ENCODE measurements at places on chromosomes 11 and 22.

DNA sequence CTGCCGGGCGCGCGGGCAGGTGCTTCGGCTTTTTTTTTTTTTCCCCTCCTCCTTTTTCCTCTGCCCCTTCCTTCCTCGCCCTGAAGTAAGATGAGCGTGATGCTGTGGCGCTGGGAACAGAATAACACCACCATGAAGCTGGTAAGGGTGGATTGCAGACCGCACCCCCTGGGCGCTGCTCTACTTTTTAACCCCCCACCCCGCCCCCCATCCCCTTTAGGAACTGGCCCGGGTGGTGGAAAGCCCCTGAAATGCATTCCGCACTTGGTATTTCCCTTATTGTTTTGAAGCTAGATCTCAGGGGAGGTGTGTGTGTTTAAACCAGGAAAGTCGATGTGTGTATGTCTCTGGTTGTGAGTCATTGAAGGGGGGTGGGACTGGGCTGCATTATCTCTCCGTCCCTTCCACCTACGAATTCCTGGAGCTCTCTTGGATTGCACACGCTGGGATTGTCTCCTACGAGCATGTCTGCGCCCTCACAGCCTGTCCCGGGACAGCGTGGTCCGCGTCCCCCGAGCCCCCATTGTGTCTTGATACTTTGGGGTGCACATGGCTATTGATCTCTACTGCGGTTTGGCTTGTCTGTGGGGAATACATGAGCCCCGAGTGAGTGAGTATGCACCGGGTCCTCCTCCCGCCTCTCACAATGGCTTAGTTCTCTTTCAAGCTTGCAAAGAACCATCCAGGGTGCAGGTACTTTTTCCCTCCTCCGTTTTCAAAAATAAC is 64.9 kb downstream of the NAV2 start:
- DNase-seq = no peak

DNA sequence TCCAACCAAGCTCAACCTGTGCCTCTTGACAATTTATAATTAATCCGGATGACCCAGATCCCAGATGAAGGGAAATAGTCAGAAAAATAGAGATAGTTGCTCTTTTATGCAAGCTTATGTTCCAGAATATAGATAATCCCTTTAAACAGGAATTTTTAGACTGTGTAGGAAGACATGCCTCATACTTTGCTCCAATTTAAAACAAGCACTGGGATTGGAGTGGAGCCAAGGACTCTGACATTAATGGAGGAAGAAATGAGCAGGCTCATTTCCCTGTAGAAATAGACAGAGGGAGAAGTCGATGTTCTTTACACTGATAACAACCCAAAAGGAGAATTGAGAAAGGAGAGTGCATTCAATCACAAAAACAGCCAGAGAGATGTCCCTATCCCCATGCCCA is 70.1 kb upstream of the LRRC55 start:
- DNase-seq = no peak

- DNase-seq = no peak
Measured at GRCh38 chr11:37313266-37313665, 715.2 kb upstream of the RAG2 start.

DNA sequence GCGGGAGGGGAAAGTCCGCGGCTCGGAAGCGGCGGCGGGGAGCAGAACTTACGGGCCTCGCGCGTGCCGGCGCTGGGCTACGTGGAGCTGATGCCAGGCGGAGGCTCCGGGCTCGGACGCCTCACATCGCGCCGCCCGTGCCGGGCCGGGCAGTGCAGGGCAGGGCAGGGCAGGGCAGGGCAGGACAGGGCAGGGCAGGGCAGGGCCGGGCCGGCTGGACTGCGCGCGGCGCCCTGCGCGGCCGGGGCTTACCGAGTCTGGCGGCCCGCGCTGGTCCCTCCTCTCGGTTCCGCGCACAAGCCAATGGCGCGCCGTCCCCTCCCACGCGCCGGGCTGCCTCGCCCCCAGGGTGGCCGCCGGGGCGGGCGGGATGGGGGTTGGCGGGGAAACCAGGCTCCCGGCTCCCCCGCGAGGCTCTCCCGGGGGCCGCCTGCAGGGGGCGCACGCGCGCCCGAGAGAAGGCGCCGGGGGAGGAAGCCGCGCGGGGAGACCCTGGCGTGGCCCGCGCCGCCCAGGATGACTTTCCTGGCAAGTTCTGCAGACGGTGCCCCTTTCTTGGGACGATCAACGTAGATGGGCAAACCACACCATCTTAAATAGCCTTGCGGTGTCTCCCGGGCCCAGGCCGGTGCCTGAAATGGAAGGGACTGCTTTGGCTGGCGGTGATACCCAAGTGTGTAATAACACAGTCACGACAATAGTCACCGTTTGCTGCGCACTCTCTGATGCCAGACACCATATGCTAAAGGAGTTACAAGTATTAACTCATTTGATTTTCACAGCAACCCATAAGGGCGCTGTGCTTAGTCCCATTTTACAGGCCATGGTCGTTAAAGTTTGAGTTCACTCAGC is at the start of gene TP53I11:
TP53I11 (minus strand) TSS at position 259 of the 852 bp plus-strand sequence. CDS start 12,548 bp downstream, outside the sequence.
- DNase-seq = no peak

GRCh38 chr11:10638316-10638925 is 55.1 kb downstream of the IRAG1 start:
- DNase-seq = no peak

GRCh38 chr11:67504005-67504949 is 886 bp downstream of the PITPNM1 start:
- no peak for DNase-seq

DNA sequence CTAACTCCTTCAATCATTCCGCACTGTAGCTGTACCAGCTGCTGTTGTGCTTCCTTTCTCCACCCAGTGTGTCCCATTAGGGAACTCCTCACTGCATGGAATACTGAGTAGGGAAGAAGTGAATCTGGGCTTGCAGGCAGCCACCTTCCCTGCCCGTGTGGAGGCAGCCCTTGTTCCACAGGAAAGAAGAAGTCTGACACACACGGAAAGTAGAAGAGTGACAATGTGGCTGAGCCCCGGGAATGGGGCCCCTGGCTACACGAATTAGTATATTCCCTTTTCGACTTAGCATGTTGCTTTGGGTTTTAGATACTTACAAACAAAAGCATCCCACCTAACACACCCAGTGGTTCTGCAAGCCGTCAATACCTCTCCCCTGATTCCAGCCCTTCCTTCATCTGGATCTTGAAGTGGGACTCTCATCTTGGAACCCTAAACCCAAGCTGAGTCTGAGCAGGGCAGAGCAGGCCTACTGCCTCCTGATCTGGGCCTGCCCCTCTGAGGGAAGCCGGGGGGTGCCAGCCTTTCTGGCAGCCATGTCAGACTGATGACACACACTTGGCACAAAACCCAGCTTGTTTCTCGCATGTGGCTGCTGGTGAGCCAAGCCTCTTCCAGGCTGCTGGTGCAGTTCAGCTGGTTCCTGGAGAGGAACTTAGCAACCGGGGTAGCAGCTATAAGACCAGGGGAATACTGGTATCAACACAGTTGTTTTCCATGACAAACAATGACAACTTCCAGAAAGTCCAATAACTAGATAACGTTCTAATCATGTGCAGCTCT is 71.6 kb downstream of the C11orf58 start:
- no peak for DNase-seq

DNA sequence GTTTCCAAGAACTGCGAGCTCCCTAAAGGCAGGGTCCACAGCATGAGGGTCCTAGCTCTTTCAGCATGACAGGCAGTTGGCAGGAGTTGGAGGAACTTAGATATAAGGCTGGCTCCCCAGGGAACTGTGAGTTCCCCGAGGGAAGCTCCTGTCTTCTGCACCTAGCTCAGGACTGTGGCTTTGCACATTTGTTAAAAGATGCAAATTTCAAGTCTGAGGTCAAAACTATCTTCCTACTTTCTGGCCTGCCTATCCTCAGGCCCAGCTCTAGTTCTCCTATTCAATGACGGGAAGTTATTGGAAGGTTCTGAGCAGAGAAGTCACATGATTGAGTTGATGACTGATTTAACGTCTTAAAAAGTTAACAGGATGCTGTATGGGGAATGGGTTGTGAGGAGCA is 11.7 kb upstream of the UCP3 start:
- no peak for DNase-seq

DNA sequence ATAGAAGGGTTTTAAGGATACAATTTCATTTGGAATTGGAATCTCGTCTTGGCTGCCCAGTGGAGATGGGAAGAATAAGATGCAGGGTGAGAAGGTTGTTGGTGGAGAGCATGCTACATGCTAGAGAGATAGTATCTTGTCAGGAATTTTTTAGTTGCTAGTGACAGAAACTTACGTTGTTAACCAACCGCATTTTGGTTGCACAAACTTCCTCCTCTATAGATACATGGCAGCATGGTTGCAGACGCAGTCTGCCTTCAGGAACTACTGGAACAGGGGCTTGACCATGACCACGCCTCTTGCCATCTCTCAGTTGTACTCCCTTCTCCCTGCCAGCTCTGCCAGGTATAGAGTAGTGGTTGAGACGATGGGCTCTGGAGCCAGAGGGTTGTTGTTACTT is 13.5 kb upstream of the CCDC90B start:
- no peak for DNase-seq

GRCh38 chr11:34339149-34340064 is 18.4 kb downstream of the ABTB2 start:
- DNase-seq = no peak

DNA sequence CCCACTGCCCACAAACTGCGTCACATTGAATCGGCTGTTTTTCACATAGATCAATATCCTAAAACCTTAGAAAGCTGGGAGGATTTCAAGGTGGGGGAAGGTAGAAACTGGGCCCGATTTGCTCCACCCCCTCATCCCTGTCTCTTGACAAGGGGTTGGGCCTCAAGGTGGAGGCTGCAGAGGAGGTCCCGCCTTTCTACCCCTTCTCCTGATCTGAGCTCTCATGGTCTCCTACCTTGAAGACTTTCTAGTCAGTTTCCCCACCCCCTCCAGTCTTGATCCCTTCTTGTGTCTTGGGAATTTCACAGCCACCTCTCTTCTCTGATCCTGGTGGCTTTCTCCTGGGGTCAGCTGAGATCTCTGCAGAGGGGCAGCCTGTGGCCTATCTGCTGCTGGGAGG is 4.5 kb upstream of the STARD10 start:
- no peak for DNase-seq

- no peak for DNase-seq
Measured at GRCh38 chr11:19409307-19409706, 168.6 kb upstream of the E2F8 start.

DNA sequence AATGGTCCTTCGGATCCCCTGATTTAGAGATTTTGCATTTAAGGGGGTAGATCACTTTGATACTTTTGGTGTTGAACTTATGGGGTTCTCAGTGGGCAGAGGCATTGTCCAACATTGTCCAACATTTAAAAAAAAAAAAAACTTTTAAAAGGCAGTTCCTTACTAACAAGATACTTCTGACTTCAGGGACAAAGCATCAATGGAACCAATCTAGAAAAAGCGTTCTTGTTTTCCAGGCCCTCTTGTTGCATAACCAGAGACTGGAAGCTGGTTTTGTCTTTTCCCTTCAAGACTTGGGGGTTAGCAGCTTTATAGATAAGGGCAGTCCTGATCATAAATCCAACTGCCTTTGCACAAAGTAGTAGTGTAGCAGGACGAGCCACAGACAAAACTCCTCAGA is 40.4 kb downstream of the ACER3 start:
- DNase-seq = no peak

DNA sequence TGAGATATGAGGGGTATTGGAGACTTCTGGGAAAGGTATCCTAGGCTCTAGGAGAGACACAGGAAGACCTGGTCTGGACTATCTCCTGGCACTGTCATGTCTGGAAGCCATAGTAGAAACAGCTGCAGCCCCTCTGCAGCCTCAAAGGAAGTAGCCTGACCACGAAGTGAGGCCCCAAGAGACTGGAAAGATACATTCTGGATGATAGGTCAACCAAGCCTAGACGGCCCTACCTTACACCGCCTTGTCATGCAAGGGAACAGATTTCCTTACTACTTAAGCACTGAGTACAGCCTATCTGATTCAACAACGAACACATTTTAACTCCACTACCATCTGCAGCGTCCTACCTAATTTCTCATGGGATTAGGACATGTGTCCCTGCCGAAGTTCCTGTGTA is 31.1 kb downstream of the UQCR10 start:
- no peak for DNase-seq

- no peak for DNase-seq
Measured at GRCh38 chr11:6828103-6828502, 17.4 kb upstream of the OR10A5 start.

GRCh38 chr22:23514322-23515038 is 65.6 kb downstream of the IGLL1 start:
- no peak for DNase-seq

DNA sequence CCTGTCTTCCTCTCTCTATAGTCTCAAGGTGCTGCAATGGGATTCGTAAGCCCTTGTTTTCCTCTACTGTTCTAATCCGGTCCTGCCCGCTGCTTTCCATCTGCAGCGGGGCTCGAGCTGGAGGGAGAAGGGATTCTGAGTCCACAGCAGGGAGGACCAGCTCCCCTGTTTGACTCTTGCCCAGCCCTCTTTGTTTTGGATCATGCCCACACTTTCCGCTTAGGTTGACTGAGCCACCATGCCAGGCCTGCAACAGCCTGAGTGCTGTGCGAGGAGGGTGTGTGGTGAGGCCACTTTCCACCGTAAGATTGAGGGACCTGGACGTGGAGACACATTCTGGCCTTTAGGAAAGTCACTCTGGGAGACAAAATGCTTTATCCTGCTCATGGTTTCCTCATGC is 58.3 kb downstream of the CEP164 start:
- no peak for DNase-seq

DNA sequence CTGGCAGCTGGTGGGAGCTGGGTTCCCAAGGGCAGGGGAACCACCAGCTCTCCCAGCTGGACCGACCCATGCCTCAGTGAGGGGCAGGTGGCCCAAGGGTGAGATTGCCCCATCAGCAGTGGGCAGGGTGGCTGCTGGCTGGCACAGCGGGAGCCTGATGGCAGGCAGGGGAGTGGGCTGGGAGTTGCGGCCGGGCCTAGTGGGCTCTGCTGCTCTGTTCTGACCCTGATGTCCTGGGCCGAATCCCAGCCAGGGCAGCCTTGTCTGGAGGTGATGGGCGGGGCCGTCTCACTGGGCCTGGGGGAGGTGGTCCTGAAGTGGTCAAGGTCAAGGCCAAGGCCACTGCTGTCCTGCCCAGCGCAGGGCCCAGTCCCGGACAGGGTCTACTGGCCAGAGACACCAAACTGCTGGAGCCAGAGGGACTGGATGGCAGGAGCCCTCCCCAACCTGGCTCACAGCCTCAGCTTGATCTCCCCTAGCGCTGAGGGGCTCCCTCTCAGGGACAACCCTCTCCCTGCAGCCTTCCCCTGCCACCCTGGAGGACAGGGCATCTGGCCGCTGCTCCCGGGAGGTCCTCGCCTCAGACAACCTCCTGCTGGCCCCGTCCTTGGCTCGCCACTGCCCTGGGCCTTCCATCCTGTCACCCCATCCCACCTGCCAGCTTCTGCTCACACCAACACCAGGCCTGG is 26.5 kb upstream of the PPARA start:
- DNase-seq = no peak

GRCh38 chr11:64918017-64918416 is 1.0 kb upstream of the ATG2A start:
- DNase-seq = no peak

DNA sequence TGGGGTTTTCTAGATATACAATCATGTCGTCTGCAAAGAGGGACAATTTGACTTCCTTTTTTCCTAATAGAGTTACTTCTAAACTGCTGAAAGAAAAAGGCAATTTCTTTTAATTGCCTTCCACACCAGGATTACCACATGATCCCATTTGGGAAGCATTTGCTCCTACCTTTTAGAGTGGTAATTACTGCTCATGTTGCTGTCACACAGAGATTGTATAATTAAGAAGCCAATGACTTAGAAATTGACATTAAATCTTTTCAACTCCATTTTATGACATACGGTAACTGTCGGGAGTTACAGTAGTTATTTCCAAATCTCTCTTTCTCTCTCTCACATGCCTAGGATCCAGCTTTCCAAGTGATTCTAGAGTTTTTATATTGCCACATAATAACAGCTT is 17.8 kb upstream of the RAG2 start:
- no peak for DNase-seq

GRCh38 chr11:97110376-97110775 is 720.6 kb downstream of the JRKL start:
- DNase-seq = no peak
